ENCODE measurements at places on chromosomes 3 and 15.

- DNase-seq: no peak
These were observed 4.1 kb downstream of the OR4F6 start for GRCh38 chr15:101807345-101807945.

- DNase-seq: no peak
These were observed 59.4 kb downstream of the CDC25A start for GRCh38 chr3:48128774-48129173.

- no peak for DNase-seq
These were observed 6.7 kb upstream of the PFN2 start for GRCh38 chr3:149977386-149977785.

DNA sequence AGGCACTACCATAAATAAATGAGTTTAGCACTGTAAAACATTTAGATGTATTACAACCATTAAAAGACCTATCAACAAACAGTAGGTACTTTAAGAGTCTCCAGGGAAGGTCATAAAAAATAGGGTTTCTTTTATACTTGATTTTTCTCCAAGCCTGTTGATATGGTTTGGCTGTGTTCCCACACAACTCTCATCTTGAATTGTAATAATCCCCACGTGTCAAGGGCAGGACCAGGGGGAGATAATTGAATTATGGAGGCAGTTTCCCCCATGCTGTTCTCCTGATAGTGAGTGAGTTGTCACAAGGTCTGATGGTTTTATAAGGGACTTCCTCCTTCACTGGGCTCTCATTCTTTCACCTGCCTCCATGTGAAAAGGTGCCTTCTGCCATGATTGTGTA is 468.9 kb upstream of the UBE2E2 start:
- no peak for DNase-seq

Measured in CD4-positive, alpha-beta T cell (primary cell).